ENCODE measurements at places on chromosomes 16 and 17. TPM values are rescaled to one million over a fixed set of nuclear protein-coding genes. Genes with fewer than 3 reads are reported as not detected.

FAM171A2 gene
- total RNA-seq: 2.0 TPM

SPATA22 gene
- 0.33 TPM for total RNA-seq

TMEM219 gene
- total RNA-seq: 79.3 TPM

SLC52A1 gene
- 0.50 TPM for total RNA-seq

ALDH3A1 gene
- 21.8 TPM for total RNA-seq

IGFALS gene
- not detected for total RNA-seq

SLC6A2 gene
- 0.33 TPM for total RNA-seq

MT1M gene
- total RNA-seq: 2.5 TPM

PDP2 gene
- total RNA-seq: 14.2 TPM

ZMYND15 gene
- total RNA-seq: 0.52 TPM

CA10 gene
- not detected for total RNA-seq

SLC35B1 gene
- 35.5 TPM for total RNA-seq

NPIPA3 gene
- 6.3 TPM for total RNA-seq

CCL17 gene
- not detected for total RNA-seq

CACNG1 gene
- not detected for total RNA-seq

GSE1 gene
- total RNA-seq: 21.2 TPM

GRCh38 chr17:20935740-20936139 is 107.1 kb downstream of the USP22 start:
- DNase-seq: peak; percentile 96

DNA sequence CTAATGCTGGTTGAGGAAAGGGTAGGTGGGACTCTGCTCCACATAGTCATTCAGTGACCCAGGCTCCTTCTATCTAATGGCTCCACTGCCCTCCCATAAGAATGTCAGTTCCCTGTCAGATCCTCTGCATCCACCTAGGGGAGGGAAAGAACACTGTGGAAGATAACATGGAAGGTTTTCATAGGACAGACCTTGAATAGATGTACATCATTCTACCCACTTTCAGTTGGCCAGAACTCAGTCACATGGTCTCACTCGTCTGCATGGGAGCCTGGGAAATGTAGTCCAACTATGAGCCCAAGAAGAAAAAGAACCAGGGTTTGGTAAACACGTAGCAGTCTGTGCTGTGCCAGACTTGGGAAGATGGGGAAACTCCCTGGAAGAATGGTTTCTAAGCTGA is 27.1 kb upstream of the SCNN1B start:
- peak; percentile 40 for DNase-seq

DNA sequence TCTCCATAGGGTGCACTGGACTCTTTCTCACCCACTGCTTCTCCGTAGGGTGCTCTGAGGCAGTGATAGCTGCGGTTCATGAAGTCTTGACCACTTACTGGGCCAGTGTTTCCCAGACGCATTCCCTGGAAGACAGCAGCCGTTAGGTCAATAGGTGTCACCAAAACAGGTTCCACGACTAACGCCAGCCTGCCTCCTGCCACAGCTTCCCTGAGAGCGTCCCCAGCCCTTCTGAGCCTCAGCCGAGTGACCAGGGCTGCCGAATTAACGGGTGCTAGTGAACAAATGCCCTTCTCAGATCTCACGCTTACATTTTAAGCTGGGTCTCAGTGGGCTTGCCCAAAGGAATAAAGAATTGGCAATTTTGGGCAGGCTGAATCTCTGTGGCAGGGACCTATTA is 188.7 kb upstream of the TNRC6C start:
- DNase-seq: no peak

GRCh38 chr17:21318439-21318838 is 33.9 kb downstream of the MAP2K3 start:
- DNase-seq: no peak

- DNase-seq: peak; percentile 44
Measured at GRCh38 chr17:8125947-8126490, 2.1 kb upstream of the HES7 start.

GRCh38 chr17:39979893-39980350 is 685 bp upstream of the PSMD3 start:
- peak; percentile 21 for DNase-seq

DNA sequence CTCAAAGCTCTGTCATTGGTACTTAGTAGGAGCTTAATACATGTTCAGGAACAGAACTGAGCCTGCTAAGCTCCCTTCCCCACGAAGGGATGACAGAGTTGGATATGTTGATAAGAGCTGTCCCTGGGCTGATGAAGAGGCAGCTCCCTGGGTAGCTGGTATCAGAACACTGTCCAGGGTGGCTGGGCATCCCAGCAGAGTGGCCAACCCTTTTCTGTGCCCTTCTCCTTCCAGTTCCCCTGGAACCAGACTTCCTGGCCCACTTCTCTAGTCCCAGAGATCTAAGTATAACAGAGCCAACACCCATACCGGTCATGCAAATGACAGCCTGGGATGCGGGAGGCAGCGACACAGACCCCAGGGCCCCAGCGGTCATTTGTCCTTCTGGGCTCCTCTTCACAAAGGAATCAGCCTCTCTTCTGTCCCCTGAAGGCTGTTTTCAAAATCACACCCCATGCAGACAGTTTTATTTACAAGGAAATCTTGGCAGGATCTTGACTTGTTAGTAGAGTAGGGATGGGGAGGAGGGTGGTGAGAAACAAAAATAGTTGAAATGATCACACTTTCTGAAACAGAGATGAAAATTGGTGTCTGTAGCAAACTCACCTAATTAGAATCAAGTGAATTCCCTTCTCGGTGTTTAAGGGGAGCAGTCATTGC is 1.4 kb upstream of the RHBDL3 start:
- DNase-seq: no peak

- DNase-seq: no peak
Measured at GRCh38 chr17:28239271-28239624, 79.8 kb upstream of the TMEM97 start.

- DNase-seq: no peak
Measured at GRCh38 chr16:90019543-90020259, 445 bp upstream of the DBNDD1 start.

DNA sequence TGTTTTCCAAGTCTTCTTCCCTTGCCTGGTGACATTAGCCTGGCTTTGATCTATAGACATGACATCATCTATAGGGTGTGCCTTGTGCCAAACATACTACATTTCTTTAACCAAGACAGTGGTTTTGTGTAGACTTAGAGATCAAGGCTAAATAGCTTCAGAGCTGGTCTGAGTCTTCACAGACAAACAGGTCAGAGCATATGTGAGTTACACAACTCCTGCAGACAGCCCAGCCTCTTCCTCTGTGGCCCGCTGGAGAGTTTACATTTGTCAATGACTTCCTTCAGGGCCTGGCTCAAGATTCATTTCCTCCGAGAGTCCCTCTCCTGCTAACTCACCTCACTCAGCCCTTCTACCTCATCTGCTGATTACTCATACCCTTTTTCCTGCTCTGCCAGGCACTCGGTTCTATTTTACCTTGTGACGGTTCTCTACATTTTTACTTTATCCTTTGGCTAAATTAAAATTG is 73.1 kb upstream of the TANC2 start:
- DNase-seq: peak; percentile 98

DNA sequence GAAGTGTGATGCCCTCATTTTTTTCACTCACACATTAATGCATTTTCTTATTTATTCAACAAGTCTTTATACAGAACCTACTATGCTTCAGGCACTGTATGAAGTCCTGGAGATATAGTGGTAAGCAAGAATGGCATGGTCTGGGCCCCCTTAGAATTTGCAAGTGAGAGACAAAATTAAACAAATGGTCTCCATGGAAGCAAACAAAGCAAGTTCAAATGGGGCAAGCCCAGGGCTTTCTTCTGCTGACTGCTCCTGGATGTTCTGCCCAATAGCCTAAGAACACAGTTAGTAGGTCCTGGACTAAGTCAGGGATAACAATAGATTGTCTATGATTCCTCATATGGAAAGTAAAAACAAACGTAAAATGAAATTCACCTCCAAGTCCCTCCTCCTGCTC is 31.3 kb upstream of the DDX52 start:
- no peak for DNase-seq

GRCh38 chr16:53865494-53865863 is 161.5 kb downstream of the FTO start:
- peak; percentile 84 for DNase-seq

DNA sequence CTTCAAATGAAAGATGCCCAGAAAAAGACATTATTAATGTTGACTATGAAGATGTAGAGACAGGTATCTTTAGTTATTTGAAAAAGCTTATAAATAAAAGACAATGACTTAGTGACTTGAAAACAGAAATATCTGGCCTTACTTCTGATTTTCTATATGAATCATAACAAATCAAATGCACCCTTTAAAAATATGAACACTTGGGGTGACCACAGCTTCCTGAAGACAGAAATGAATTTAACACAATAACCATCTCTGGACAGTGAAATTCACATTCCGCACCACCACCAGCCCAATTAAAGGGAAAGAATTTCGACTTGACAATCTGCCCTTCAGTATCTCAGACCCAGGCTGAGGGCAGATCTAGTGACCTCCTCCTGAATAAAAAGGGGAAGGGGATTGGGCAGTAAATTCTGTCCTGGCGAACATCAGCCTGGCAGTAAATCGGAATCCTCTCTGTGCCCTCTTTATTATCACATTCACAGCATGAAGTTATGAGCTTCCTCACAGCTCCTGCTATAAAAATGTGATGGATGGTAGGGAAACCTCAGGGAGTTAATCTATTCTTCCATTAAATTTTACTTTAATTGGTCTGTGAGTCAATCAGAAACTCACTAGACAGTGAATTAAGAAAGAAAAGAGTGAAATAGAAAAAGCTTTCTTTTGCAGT is 131.5 kb downstream of the SNX11 start:
- no peak for DNase-seq

- no peak for DNase-seq
Measured at GRCh38 chr16:81040842-81041241, 5.2 kb downstream of the ATMIN start.

DNA sequence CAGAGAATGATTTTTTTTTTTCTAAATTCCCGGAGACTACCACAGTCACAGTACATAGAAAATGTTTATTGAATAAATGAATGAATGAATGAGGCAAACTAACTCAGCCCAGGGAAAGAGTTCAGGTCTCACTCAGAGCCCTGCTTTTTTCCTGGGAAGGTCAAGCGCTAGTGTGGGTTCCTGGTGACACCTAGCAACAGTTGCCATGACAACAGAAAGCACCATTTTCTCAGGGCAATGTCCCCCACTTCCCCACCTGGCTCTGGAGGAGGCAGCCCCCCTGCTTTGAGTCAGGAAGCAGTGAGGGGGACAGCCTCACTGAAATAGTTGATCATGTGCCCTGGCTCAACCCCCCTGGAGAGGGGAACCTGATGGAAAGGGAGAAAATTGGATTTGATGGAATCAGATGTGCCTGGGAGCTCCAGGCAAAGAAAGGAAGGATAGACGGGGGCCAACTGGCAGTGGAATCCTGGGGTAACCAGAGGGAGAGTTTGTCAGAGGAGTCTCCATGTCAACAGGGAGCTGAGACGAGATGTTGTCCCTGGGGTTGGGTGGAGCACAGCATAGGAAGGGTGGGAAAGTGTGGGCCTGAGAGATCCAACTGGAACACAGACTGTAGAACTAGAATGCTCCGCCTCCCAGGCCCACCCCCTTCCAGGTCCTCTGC is 242.2 kb upstream of the CCL2 start:
- DNase-seq: no peak

- peak; percentile 40 for DNase-seq
Measured at GRCh38 chr17:40093580-40094201, 6.7 kb downstream of the NR1D1 start.

DNA sequence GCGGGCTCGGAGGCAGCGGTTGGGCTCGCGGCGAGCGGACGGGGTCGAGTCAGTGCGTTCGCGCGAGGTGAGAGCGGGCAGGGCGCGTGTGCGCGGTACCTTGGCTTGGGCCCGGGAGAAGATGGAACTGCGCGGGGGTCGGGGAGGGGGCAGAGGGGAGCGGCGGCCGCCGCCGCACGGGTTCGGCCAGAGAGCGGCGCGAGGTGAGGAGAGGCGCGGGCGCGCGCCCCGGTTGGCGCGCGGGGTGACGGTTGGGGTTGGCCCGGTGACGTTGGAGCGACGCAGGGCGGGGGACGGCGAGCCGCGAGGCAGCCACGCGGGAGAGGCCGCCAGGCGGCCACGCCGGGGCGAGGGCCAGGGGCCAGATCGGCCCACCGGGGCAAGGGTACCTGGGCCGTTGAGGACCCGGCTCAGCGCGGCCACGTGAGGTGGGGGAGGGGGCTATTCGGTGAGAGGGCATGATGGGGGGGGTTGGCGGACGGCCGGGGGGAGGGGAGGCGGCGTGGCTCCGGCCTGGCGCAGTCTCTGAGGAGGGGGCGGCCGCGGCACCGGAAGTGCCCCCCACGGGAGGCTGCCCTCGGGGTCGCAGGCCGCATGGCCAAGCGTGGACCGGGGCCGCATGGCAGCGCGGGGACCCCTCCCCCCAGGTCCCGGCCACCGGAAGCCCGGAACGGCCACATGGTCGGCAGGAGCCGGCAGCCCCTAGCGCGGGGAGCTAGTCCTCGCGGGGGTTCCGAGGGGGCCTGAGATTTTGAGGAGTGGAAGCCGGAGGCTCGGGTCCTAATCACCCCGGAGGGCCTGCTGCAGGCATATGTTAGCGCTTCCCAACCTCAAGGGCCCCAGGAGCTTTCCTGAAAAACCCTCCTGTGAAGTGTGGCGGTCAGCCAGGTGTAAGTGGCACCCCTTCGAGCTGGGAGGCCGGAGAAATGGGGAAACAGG is 527 bp downstream of the EIF5A start:
- DNase-seq: peak; percentile 27

GRCh38 chr17:15257258-15257788 is 7.8 kb downstream of the PMP22 start:
- peak; percentile 58 for DNase-seq

DNA sequence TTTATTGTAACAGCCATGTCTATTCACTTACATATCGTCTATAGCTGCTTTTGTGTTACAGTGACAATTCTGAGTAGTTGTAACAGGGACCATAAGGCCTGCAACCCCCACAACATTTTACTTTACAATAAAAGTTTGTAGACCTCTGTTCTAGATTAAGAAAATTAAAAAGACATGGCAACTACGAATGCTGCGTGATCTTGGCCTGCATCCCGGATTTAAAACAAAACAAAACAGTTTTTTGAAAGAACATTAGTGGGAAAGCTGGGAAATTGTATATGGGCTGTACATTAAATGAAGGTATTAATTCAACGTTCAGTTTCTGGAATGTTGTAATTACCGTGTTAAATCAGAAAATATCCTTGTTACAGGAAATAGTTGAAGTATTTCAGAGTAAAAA is 64.1 kb downstream of the RMI2 start:
- no peak for DNase-seq

DNA sequence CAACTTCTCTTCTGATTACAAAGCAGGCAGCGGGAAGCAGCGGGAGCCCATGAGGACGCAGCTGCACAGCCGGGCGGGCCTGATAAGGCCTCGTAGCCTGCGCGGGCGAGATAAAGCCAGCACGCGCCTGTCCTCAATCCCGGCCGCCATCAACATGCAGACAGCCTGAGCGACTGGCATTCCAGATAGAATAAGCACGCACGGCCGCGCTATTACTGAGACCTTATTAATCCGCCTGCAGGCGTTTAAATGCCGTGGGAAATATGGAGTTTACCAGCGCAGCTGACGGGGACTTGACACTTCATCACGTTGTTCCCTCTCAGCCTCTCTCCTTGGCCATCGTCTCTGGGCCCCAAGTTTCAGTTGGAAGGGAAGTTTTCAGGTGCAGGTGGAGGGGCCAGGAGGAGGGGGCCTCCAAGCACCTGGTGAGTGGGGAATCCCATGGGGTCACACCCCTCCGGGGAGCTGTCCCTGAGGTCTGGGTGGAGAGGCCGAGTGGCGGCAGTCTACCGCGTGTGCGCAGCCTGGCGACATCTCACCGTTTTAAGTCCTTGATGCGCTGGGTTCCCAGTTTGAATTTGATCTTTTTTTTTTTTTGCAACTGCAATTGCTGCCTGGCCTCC is 27.3 kb upstream of the CBFA2T3 start:
- no peak for DNase-seq
